Suppressor macrophage treated with lipopolysaccharide for 1 hour (primary cell): ENCODE measurements at places on chromosomes 5 and 9.
A peak's percentile ranks its signal among the peaks of the same experiment; 100 is the strongest.

GRCh38 chr9:16245756-16246440 is 624.6 kb downstream of the BNC2 start:
- no peak for DNase-seq

DNA sequence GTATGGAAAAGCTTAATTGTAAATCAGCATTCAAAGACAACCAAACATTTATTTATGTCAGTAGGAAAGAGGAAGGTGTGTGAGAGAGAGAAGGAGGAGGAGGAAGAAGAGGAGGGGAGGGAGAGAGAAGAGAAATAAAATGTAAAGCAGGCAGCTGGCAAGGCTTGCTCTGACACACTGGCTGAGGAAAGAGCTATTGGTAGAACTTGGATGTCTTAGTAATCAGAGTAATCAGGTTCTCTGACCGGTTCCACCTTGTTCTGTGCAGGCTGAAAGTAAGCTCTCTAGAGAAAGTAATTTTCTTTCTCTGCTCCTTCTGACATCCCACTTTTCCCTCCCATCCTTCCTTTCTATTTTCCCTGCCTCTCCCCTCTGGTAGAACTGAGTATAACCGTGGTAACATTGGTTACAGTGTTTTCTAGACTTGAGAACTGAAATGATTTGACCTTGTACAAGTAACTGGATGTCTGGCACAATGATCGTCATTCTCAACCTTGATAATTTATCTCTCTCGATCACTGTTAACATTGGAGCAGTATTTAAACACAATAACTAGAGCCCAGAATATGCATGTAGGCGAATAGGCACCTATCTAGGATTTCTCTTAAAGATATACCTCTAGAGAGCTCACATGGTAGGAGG is 33.3 kb downstream of the TLE4 start:
- DNase-seq = no peak

- peak; percentile 81 for DNase-seq
These were observed 779 bp downstream of the FAM13B start for GRCh38 chr5:138032028-138032571.

- DNase-seq = no peak
These were observed 1.1 kb upstream of the LCN9 start for GRCh38 chr9:135661816-135662560.

GRCh38 chr5:108249095-108249784 is 132.7 kb downstream of the FBXL17 start:
- DNase-seq = no peak

- DNase-seq = peak; percentile 12
These were observed 215.5 kb downstream of the FSTL4 start for GRCh38 chr5:133396814-133397213.
